ENCODE measurements at places on chromosomes 2 and 18.

- no peak for DNase-seq
Observed at GRCh38 chr2:220165401-220165800, 538.0 kb downstream of the SLC4A3 start.

- no peak for DNase-seq
Observed at GRCh38 chr2:196598412-196598811, 41.1 kb upstream of the CCDC150 start.

GRCh38 chr18:72762515-72763122 is 105.2 kb downstream of the NETO1 start:
- DNase-seq, result peak; percentile 19

DNA sequence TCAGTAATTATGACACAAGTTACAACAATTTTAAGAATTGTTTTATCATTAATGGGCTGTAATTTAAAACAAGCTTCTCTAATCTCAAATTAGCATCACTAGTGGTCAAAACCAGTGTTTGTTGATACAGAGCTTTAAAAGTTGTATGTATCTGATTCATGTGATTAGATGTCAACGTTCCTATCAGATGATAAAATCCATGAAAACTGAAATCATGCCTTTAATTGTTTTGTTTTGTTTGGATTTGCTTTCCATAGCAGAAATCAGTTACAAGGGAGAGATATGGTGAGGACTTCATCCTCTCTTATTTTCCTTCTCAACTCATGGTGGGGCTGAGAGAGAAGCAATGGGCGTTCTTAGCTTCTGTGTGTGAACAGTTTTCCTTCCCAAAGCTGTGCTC is 469.6 kb downstream of the PID1 start:
- no peak for DNase-seq

DNA sequence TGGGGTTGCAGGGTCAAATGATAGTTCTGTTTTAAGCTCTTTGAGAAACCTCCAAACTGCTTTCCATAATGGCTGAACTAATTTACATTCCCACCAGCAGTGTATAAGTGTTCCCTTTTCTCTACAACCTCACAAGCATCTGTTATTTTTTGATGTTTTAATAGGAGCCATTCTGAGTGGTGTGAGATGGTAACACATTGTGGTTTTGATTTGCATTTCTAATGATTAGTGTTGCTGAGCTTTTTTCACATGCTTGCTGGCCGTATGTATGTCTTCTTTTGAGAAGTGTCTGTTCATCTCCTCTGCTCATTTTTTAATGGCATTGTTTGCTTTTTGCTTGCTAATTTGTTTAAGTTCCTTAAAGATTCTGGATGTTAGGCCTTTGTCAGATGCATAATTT is 107.7 kb downstream of the PDE11A start:
- no peak for DNase-seq

- DNase-seq, result no peak
Observed at GRCh38 chr2:1697601-1698000, 46.7 kb downstream of the PXDN start.

DNA sequence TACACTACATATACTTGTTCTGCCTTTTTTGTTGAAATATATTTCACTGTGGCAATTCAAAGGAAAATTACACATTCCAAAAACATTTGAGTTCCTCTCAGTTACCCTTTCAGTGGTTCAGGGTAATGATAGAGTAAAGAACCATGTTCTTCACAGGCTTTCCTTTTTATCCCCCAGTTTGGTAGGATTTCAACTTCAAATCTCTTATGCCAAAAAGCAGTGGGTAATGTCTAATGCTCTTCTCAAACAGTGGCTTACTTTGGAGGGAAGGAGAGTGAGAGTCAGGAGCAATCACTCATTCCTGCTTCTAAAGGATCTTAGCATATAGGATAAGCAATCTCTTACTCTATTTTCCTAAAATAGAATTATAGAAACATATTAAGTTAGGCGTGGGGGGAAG is 290.6 kb downstream of the ZEB2 start:
- DNase-seq, result no peak

GRCh38 chr2:96493072-96493471 is 12.1 kb downstream of the NEURL3 start:
- DNase-seq, result no peak

- no peak for DNase-seq
Observed at GRCh38 chr2:70347831-70348230, 46.0 kb upstream of the FAM136A start.

DNA sequence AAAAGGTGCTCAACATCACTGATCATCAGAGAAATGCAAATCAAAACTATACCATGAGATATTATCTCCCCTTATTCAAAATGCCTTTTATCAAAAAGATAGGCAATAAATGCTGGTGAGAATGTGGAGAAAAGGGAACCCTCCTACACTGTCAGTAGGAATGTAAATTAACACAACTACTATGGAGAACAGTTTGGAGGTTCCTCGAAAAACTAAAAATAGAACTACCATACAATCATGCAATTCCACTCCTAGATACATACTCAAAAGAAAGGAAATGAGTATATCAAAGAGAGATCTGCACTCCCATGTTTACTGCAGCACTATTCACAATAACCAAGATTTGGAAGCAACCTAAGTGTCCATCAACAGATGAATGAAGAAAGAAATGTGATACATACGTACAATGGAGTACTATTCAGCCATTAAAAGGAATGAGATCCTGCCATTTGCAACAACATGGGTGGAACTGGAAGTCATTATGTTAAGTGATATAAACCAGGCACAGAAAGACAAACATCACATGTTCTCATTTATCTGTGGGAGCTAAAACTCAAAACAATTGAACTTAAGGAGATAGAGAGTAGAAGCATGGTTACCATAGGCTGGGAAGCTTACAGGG is 63.8 kb downstream of the MAP4K3 start:
- DNase-seq, result no peak

DNA sequence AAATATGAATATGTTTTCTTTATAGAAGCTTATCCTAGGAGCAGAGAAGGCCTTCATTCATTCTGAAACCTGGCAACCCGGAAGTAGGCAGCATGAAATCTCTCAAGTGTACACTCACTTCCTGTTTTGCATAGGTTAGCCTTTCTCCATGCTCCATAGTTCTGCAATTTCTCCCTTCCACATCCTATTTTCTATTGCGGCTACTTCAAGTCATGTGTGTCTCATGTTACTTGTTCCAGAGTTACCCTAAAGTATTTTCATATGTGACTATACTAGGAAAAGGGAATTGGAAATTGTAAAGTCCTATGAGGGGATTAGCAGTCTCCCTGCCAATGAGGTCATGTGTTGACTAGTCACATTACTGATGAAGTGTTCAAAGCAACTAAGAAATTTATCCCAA is 320.6 kb downstream of the NCKAP5 start:
- DNase-seq, result no peak

DNA sequence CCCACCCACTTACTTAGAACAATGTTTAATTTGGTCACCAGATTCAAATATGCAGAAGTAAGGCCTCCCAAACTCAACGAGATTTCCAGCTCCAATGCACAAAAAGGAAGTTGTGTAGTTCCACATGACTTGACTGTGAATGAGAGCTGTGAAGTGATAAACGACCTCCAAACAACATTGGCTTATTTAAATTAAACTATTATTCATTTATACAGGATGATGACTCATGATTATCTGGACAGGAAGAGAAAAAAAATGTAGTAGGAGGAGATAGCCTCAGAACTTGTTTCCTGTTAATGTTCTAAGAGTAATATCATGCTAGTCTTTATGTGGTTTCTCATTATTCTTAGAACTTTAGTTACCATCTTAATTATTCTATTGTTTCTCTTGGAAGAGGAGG is 237.3 kb downstream of the C1D start:
- DNase-seq, result peak; percentile 44

DNA sequence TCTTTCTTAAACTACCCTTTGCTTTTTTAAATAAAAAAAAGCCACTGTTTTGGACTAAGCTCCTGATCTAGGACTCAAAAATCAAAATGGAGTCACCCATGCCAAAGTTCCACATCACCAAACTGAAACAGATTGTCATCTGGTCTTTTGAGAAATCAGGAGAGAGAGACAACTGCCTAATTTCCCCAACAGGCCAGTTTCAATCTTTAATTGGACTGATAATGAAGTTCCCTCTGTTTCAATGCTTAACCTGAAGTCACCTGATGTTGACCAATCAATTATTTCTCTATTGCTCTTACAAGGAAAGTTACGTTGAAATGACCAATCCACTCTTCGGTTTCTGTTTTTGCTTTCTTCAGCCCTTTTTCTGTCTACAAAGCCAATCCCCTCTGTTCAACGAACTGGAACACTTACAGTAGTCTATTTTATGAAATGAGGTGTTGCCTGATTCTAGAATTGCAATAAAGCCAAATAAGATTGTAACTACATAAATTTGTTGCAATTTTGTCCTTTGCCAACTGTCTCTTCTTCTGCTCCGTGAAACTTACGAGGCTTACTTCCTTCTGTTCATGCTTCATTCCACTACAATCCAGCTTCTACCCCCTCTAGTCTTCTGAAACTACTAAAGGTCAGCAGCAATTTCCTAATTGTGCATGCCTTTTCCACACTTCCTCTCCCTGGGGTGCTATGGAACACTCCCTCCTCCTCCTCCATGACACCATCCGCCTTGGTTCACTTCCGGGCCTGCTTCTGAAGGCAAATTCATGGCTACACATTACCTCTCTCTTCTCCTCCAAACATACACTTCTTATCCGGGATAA is 95.2 kb upstream of the CD302 start:
- no peak for DNase-seq

DNA sequence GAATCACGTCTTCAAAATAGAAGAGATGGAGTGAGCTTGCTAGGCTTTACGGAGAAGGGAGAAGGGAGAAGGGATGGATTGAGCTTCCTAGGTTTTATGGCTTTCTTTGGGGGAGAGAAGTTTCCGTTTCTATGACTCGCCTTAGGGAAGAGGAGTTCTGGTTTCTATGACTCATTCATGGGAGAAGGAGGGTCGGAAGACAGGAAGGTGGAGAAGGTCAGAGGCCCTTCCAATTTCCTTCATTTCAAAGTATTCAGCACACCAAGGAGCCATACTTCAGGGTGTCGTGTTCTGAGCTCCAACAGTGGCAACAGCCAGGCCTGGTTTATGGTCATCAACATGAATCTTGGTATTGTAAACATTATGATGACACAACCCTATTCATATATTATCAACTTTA is 284.7 kb upstream of the VWC2L start:
- peak; percentile 29 for DNase-seq

All from SW 1271 (cell line).